CD4-positive, alpha-beta T cell treated with Interleukin-2 at 100 ng/mL for 4 hours (primary cell): ENCODE measurements at places on chromosomes 3 and 15.
A peak's percentile ranks its signal among the peaks of the same experiment; 100 is the strongest.

DNA sequence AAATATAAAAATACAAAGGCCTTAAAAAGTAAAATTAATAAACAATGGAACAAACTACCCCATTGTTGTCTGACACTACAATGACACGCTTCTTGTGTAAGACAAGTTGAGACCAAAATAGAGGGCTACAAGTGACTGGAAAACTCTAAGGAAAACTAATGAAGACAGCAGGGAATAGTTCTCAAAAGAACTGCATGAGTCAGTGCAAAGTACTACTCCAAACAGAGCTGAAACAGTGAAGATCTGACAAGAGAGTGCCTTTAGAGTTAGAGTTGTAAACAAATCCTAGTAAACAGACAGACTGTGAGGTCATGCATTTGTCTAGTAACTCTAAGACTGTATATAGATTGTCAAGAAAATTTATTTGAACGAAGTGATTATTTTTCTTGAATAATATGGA lies 233.9 kb downstream of the BBX start:
- no peak for DNase-seq

DNA sequence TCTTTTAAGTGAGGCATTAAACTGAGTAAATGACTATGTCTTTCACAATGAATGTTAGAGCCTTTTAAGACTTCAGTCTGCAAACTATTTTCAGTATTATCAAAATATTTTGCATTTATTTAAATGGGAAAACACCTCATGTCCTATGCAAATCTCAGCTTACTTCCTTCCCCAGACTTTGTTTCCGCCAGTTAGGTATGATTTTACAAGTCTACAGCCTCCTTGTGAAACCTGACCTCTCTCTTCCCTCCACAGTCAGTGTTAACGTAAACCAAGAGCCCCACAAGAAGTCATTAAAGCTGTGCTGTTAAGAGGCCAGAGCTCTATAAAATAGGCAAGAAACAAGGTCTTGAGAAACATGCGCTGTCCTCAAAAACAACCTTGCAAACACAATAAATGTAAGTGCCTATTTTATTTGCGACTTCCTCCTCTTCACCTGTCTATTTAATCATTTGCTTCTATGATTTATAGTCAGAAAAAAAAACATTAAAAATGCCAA lies 48.3 kb downstream of the PRTG start:
- DNase-seq = no peak

DNA sequence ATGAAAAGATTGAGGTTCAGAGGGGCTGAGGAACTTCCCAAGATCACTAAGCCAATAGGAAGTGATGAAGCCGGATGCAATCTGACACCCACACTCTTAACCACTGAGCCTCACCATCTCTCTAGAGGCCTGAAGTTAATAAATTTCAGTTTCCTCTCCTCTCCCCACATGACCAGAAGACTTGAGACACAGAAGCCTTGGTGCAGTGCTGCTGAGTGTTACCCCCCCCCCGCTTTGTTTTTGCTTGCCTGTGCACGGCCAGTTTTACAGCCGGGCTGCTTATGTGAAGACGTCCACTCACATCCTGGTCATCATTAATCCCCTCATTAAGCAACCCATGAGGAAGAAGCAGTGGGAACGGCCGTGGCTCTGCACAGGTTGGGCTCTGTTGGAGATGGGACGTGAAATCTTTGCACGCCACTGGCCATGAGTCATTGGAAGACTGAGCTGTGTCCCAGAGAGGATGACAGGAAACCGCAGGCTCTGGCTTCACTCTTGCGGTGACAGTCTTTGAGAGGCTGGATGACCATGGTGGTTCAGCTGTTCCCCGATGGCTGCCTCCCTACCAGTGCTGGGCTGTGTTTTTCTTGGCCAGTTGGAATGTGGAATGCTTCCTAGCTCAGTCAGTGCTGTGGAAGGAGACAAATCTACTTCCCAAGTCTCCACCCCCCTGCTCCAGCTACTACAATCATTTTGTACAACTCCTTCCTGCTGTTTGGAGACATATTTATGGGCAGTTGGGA lies 232.6 kb upstream of the LRTM1 start:
- DNase-seq = no peak

- DNase-seq = no peak
Observed at GRCh38 chr3:8767667-8768363, 1.6 kb downstream of the OXTR start.

- no peak for DNase-seq
Observed at GRCh38 chr3:179438841-179439240, 12.4 kb downstream of the GNB4 start.

DNA sequence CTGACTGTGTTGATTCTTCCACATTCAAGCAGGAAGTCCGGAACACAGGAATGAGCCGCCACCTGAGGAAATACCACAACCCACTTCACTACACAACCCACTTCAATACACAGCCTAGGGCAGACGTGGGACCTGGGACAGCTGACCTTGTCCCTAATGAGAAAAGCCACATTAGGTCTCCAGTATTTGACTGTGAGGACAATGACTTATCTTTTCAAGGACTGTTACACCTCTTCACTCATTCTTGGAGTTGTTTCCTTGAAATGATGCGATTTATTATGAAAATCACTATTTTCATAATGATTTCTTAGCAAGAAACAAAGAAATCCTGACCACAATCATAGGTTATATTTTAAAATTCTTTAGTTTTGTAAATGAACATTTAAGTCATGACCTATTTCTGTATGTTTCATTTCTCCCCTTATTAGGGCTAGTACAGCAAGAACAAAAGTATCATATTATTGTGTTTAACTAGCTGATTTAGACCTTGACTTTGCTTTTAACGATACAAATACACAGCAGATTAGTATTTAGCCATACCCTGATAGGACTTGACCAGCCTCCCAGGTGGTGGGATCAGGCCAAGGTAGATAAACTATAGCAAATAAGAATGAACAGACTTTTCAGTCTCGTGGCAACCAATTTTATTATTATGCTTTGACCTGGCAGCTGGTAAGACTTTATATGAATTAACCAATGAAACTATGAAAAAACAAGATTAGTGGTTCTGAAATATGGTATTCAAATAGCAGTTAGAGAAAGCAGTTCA lies 6.0 kb downstream of the RAB27A start:
- DNase-seq = no peak

GRCh38 chr15:89442671-89443307 lies 53.6 kb downstream of the RHCG start:
- DNase-seq = peak; percentile 11

DNA sequence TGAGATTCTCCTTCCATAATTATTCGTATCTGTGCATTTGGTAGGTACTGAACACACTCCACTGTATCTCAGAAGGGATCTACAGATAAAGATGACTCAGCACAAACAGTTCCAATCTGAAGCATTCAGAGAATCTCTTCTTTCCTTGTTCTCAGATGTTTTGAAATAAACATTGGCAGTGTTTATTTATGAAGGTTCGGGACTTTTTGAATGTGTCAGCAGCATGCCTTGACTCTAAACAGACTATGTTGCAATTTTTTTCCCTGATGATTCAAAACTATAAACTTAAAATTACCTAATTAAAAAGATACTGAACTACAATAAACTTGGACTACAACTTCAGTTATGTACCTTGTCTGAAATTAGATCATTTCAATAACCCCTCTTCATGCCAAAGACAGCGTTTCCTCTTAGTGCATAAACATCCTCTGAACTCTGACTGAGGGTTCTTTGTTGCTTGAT lies 612.9 kb upstream of the TBL1XR1 start:
- no peak for DNase-seq

DNA sequence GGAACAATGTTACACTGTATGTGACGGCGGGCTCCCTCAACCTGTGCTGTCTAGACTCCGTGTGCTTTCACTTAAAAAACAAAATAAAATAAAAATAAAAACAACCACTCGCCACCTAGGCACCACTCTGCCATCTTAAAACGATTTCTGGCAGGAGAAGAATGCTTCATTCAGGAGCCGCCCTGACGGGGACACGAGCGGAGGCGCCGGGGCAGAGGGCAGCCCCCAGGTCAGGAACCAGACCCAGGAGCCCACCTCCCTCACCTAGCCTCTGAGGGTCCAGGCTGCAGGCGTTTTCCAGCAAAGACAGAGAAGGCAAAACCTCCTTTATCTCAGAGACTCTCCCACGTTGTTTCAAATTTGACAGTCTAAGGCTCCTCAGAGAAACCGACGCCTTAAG lies 85.1 kb upstream of the SNRPA1 start:
- no peak for DNase-seq

- DNase-seq = no peak
Observed at GRCh38 chr15:77039848-77040247, 31.1 kb downstream of the TSPAN3 start.

DNA sequence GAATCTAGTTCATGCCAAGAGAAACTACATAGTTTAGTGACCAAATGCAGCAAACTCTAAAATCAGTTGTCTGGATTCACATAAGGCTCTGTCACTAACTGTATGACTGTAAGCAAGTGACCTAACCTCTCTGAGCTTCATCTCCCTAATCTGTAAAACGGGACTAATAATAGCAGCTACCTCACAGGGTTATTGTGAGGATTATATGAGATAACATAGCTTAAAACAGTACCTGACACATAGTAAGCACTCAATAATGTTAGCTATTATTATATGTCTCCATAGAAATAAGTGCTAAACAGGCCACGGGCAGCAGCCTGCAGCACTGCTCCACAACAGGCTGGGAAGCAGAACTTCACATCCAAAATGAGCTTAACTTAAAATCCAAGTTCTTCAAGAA lies 30.2 kb downstream of the NPTN start:
- DNase-seq = no peak

- DNase-seq = no peak
Observed at GRCh38 chr3:127783642-127784160, 38.6 kb downstream of the MGLL start.
